Activated CD4-positive, CD25-positive, alpha-beta regulatory T cell treated with anti-CD3 and anti-CD28 coated beads, Interleukin-2, amount 50 U/mL, for 72 hours (primary cell): ENCODE measurements at places on chromosomes 13 and 19.

DNA sequence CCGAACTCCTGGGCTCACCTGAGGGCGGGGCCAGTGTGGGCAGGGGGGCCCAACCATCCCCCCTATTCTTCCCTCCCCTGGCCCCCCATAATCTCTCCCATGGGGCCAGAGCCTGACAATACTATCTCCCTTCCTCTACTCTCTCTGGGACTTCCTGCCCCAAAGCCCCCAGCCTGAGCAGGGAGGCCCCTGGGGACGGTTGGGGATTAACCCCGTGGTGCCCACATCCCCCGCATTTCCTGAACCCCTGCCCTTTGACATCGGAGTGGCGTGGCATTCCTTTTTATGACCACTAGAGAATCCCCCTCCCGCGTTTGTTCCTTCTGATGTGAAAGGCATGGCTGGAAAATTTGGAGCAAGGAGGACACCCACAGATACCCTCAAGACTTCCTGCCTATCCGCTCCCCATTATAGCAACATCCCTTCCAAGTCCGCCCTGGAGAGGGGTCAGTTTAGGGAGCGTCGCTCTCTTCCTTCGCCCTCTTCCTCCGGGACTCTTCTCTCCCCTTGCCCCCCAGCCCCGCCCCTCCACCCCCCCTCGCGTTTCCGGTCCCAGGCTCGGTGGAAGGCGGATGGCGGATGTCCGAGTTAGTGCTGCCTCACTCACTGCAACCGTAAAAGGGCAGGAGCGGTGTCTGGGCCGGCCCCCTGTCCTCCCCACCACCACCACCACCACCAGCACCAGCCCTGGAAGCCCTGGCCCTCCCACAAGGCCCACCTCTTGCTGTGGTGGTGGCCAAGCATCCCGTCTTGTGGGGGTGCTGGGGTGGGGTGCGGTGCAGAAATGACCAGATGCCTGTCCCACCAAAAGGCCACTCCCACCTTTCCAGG lies 1.8 kb downstream of the VASP start:
- DNase-seq = peak; percentile 64

GRCh38 chr13:70817576-70817975 lies 709.3 kb upstream of the KLHL1 start:
- no peak for DNase-seq

DNA sequence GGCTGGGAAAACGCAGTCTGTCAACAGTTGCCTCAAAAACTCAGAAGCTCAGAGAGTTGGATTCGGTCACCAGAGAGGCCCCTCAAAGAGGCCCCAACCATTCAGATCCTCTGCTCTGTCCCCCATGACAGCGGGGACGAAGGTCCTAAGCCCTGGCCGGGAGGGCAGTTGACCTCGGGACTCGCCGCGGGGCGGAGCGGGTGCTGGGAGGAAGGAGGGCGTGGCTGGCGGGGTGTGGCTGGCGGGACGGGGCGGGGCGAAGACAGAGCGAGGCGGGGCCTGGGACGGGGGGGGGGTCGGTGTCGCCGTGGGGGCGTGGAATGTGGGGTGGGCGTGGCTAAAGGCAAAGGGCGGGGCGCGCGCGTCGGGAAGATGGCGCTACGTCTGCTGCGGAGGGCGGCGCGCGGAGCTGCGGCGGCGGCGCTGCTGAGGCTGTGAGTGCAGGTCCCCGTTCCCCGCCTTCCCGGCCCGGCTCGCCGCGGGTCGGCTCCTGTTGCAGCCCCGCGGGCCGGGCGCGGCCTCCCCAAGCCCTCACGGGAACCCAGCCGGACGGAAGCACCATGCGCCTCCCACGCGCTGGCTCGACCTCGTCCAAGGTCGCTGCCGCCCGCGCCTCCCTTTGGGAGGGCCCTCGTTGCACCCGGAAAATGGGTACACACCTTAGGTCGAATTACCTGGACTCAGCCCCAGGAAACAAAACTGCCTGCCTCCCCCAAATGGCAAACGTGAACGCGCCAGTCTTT lies 105.2 kb downstream of the TM9SF2 start:
- peak; percentile 93 for DNase-seq

- DNase-seq = peak; percentile 69
Observed at GRCh38 chr13:27425918-27426630, 1.7 kb downstream of the GTF3A start.

DNA sequence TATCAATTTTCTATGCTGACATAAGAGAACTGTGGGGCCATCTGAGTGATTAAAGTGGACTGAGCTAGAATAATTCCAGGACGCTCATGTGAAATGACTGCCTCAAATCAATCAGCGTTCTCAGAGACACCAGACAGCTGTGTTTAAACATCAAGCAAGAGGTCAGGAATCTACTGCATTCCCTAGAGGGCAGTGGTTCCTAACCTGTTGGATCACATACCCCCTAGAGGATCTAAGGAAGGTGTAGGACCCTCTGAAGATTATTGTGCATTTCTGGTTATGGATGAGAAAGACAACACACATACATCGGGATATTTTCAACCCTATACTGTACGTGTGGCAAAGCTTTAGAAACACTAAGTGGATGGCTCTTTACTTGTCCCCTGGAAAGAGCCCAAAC lies 51.8 kb upstream of the FREM2 start:
- no peak for DNase-seq

DNA sequence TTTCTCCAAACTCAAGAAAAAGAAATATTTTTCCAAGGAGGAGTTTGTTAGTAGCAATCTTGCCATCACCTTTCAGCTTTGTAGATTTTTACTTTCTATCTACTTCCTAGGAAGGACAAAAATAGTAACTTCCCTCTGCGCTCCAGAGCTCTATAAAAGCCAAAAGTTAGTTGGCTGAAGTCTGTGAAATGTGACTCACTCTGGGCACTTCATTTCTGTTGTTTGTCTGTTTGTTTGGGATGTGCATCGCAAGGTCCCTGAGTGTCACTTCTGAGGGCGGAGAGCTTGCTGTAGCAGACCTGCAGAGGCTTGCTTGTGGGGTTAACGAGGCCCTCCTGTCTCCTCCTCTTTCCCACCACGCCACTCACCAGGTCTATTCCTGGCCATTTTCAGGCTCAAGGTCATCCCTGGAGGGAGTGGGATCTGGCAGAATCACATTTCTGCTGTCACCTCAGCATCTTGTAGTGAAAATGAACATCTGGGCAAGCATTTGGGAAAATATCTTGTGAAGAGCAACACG lies 307.6 kb downstream of the GPC6 start:
- no peak for DNase-seq

DNA sequence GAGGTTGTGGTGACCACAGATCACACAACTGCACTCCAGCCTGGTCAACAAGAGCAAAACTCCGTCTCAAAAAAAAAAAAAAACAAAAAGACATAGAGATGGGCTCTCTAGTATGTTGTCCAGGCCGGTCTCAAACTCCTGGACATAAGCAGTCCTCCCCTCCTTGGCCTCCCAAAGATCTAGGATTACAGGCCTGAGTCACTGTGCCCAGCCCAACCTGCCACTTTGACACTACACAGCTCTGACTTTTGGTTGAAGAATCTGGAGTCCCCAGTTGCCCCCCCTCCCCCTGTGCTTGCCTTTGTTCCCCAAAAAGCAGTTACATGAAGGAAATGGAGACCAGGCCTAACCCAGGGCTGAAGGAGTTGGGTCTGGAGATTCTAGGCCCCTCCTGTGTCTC lies 12.9 kb downstream of the CARM1 start:
- DNase-seq = no peak

- no peak for DNase-seq
Observed at GRCh38 chr19:32309711-32310390, 35.6 kb upstream of the ZNF507 start.

GRCh38 chr13:106529415-106530170 lies 5.9 kb downstream of the EFNB2 start:
- no peak for DNase-seq

GRCh38 chr13:18962168-18962734 lies 219.4 kb downstream of the TUBA3C start:
- no peak for DNase-seq

DNA sequence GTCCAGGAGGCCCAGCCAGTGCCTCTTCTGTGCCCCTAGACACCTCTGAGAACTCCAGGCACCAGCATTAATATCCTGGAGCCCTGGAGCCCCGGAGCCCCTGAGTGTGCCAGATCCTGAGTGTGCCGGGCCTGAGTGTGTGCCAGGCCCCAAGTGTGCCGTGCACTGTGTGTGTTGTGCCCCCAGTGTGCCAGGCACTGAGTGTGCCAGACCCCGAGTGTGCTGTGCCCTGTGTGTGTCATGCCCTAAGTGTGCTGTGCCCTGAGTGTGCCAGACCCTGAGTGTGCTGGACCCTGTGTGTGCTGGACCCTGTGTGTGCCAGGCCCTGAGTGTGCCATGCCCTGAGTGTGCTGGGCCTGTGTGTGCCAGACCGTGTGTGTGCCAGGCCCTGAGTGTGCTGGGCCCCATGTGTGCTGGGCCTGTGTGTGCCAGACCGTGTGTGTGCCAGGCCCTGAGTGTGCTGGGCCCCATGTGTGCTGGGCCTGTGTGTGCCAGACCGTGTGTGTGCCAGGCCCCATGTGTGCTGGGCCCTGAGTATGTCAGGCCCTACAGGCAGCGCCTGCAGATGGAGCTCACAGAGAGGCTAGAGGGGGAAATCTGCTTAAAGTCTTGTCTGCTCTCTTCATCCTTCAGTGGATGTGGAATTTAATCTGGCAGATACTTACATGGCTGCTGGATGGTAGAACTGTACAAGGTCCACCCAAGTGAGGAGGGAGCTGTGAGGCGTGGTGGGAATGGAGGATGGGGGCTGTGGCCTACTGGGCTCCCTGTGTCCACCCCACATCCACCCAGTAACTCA lies 53.9 kb downstream of the C13orf46 start:
- DNase-seq = peak; percentile 18

GRCh38 chr19:56053596-56053995 lies 67.0 kb downstream of the NLRP5 start:
- DNase-seq = no peak

DNA sequence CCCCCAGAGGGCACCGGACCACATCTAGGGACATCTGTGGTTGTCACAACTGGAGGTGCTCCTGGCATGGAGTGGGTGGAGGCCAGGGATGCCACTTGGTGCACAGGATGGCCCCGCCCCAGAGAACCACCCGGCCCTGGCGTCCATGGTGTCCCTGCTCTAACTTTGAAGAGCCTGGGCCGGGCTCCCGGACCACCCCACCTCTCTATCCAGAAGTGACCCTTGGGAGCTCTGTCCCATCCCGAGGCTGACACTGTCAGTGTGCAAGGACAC lies 22.9 kb upstream of the MYDGF start:
- DNase-seq = no peak

DNA sequence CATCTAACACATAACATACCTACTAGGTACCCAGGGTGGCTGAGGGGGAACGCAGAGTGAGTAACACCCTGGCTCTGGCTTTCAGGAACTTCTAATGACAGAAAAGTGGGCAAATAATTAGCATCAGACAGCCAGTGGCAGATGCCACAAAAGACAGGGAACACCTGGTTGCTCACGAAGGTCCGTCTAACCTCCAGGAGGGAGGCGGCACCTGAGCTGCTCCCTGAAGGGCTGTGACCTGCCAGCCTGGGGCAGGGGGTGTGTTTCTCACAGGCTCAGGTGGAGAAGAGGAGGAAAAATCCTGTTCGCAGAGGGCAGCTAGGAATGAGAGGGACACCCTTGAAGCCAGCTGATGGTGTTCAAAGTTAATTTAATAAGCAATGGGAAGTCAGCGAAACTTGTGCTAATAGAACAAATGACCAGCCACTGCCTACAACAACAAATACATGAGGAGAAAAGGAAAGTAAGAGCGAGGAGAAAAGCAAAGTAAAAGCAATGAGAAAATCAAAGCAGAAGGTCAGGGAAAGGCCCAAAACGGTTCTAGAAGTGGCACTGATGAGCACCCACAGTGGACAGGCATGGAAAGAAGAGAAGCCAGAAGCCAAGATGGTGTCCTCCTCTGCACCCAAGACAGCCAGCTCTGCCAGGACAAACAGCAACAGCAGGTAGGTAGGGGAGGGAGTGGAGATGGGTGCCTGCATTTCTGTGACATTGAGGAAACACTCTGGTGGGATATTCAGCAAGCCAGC lies 87.3 kb downstream of the STK24 start:
- DNase-seq = no peak

- no peak for DNase-seq
Observed at GRCh38 chr13:114046431-114046975, 72.6 kb upstream of the C13orf46 start.

- DNase-seq = no peak
Observed at GRCh38 chr19:21143854-21144253, 2.0 kb downstream of the ZNF431 start.

- no peak for DNase-seq
Observed at GRCh38 chr19:33365691-33366090, 7.8 kb upstream of the CEBPG start.

GRCh38 chr19:43152214-43152613 lies 34.1 kb downstream of the PSG5 start:
- DNase-seq = no peak

- no peak for DNase-seq
Observed at GRCh38 chr13:34164582-34164981, 346.6 kb downstream of the RFC3 start.

DNA sequence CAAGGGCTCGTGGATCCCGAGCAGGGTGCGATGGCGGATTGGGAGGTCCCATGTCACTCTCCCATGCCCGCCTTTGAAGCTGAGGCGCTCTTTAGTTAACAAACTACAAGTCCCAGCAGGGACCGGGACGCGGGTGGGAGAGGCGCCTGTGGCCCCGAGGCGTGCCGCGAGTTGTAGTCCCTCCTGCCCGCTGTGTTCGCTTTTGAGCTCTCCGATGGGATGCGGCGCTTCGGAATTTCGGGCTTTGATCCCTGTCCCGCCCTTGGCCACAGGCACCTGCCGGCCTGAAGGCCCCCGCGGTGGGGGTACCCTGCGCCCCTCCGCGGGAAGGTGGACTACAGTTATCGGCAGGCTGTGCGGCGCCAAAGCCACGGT lies 11.0 kb downstream of the CYTH2 start:
- DNase-seq = no peak

- no peak for DNase-seq
Observed at GRCh38 chr13:108360139-108360538, 90.6 kb downstream of the TNFSF13B start.

DNA sequence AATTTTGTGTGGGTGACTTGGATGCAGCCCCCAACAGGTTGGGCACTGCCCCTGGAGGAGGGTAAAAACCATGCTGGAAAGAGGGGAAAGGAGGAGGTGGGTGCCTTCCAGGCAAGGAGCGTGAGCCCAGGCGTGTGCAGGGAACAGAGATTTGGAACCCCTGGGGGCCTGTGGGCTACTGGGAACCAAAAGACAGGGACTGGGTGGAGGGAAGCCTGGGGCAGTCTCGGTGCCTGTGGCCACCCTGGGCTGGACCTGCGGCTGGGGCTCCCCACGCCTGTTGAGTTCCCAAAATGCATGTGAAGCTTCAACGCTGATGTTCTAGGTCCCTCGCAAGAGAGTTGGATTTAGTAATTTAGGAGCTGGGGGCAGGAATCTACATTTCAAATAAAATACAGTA lies 24.8 kb downstream of the GGACT start:
- no peak for DNase-seq

DNA sequence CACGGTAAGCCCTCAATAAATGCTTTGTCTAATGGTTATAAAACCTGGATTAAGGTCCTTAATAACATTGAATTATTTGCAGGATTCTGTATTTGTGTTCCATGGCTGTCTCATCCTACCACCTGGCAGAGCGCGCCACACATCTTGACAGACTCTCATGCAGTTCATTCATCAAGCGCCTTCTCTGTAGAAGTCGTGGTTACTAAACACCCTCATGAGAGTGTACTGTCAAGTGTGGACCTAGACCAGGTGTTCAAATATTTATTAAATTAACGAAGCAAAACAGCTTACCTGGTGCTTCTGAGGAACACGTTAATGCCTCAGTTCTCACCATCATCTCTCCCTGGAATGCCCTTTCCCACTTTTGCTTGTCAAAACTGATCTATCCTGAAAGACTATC lies 13.1 kb upstream of the FBXL3 start:
- DNase-seq = no peak
